ENCODE measurements at places on chromosomes 11 and 22.

GRCh38 chr11:119367661-119368120 is 13.8 kb downstream of the USP2 start:
- no peak for ATAC-seq
- H3K4me3 ChIP-seq: no peak overlapping the region
- H3K36me3 ChIP-seq: no peaks in the 10 kb centered on the region
- peaks cover 37% of the 10 kb centered on the region for H3K27me3 ChIP-seq
- H3K4me1 ChIP-seq: peaks cover 4% of the 10 kb centered on the region
- H3K27ac ChIP-seq: no peak overlapping the region

GRCh38 chr22:46813816-46814597 is 51.6 kb downstream of the TBC1D22A start:
- no peaks in the 10 kb centered on the region for H3K27me3 ChIP-seq
- peaks cover 94% of the 10 kb centered on the region for H3K36me3 ChIP-seq
- ATAC-seq: no peak
- peaks cover 36% of the 10 kb centered on the region for H3K4me1 ChIP-seq
- no peak overlapping the region for H3K27ac ChIP-seq

GRCh38 chr11:68792400-68792966 is 41.2 kb upstream of the TESMIN start:
- H3K27ac ChIP-seq: no peak overlapping the region
- no peaks in the 10 kb centered on the region for H3K4me1 ChIP-seq
- H3K27me3 ChIP-seq: no peaks in the 10 kb centered on the region
- H3K36me3 ChIP-seq: peaks cover 50% of the 10 kb centered on the region
- ATAC-seq: no peak

GRCh38 chr11:117072517-117073461 is 25.4 kb downstream of the SIK3 start:
- ATAC-seq: peak; percentile 68
- no peaks in the 10 kb centered on the region for H3K27me3 ChIP-seq
- peak overlapping the region; percentile 90 for H3K27ac ChIP-seq
- H3K4me1 ChIP-seq: peaks cover 42% of the 10 kb centered on the region

- no peaks in the 10 kb centered on the region for H3K27me3 ChIP-seq
- no peaks in the 10 kb centered on the region for H3K4me1 ChIP-seq
- no peak overlapping the region for H3K4me3 ChIP-seq
- H3K36me3 ChIP-seq: peaks cover 75% of the 10 kb centered on the region
Measured at GRCh38 chr22:45344334-45344733, 34.6 kb downstream of the FAM118A start.

GRCh38 chr11:126410649-126411048 is 55.2 kb downstream of the ST3GAL4 start:
- H3K4me3 ChIP-seq: no peak overlapping the region
- no peaks in the 10 kb centered on the region for H3K36me3 ChIP-seq
- no peak overlapping the region for H3K27ac ChIP-seq
- no peaks in the 10 kb centered on the region for H3K27me3 ChIP-seq
- no peaks in the 10 kb centered on the region for H3K4me1 ChIP-seq

DNA sequence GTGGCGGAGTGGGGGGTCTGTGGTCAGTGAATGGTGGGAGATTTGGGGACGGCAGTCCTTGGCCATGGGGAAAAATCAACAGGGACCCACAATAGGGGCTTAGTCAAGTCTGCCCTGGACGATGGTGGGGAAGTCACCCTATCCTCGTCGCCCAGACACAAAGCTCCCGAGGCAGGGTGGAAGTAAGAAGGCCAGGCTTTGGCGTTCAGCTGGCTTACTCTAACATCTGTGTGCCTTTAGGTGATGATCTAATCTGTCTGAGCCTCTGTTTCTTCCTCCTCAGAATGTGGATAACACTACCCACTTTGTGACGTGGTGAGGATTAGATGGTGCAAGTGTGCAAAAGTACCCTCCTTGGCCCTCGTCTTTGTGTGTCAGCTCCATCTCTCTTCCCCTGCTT is 192.2 kb downstream of the ST3GAL4 start:
- no peak overlapping the region for H3K27ac ChIP-seq
- H3K36me3 ChIP-seq: no peaks in the 10 kb centered on the region
- ATAC-seq: no peak
- H3K4me1 ChIP-seq: no peaks in the 10 kb centered on the region

DNA sequence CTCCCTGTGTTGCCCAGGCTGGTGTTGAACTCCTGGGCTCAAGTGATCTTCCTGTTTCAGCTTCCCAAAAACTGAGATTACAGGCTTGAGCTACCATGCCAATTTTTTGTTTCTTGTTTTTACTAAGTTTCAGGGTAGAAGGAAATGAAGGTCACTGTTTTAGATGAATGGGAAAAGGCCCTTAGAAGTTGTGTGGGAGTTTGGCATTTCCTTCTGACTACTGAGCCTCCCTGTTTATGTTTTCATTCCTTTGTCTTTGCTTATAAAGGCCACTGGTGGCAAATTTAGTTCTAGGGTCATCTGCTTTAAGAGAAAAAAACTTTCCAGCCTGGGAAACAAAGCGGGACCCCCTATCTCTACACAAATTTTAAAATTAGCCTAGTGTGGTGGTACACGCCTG is 22.1 kb downstream of the SRPRA start:
- peaks cover 55% of the 10 kb centered on the region for H3K36me3 ChIP-seq
- no peak overlapping the region for H3K27ac ChIP-seq
- ATAC-seq: no peak

GRCh38 chr11:114892381-114893197 is 214.3 kb downstream of the NXPE2 start:
- H3K27ac ChIP-seq: no peak overlapping the region
- H3K36me3 ChIP-seq: no peaks in the 10 kb centered on the region
- H3K4me1 ChIP-seq: no peaks in the 10 kb centered on the region
- no peaks in the 10 kb centered on the region for H3K27me3 ChIP-seq
- peak; percentile 21 for ATAC-seq

- peaks cover 8% of the 10 kb centered on the region for H3K36me3 ChIP-seq
- ATAC-seq: no peak
- H3K27me3 ChIP-seq: no peaks in the 10 kb centered on the region
- peak overlapping the region; percentile 77 for H3K4me3 ChIP-seq
Measured at GRCh38 chr22:38981005-38981991, 849 bp upstream of the APOBEC3B start.

DNA sequence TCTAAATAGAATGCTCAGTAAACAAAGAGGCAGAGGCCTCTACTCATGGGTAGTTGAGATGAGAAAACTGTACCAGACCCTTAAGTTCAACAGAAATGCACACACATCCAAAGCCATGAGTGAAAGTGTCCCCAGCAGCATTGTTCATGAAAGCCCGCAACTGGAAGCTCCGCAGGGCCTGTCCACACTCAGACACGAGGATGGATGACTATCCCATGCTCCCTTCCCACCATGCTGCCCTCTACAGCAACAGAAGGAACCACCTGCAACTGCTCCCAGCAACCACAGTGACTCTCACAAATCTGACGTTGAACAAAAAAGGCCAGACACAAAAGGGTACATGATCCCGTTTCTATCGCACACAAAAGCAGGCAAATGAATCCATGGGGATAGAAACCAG is 76.9 kb upstream of the ANO1 start:
- no peak overlapping the region for H3K27ac ChIP-seq
- H3K27me3 ChIP-seq: peaks cover 18% of the 10 kb centered on the region
- H3K36me3 ChIP-seq: no peaks in the 10 kb centered on the region
- no peak overlapping the region for H3K4me3 ChIP-seq

- H3K4me1 ChIP-seq: no peaks in the 10 kb centered on the region
- no peak overlapping the region for H3K27ac ChIP-seq
- peaks cover 44% of the 10 kb centered on the region for H3K27me3 ChIP-seq
- H3K4me3 ChIP-seq: no peak overlapping the region
Measured at GRCh38 chr22:26239581-26239980, 70.3 kb downstream of the SEZ6L start.

- ATAC-seq: no peak
- no peaks in the 10 kb centered on the region for H3K4me1 ChIP-seq
- H3K4me3 ChIP-seq: no peak overlapping the region
Measured at GRCh38 chr11:65685981-65686380, 23.3 kb upstream of the RELA start.

- H3K36me3 ChIP-seq: peaks cover 22% of the 10 kb centered on the region
- ATAC-seq: no peak
- no peak overlapping the region for H3K4me3 ChIP-seq
- no peaks in the 10 kb centered on the region for H3K4me1 ChIP-seq
Measured at GRCh38 chr22:37764622-37765021, 43.1 kb upstream of the GCAT start.

DNA sequence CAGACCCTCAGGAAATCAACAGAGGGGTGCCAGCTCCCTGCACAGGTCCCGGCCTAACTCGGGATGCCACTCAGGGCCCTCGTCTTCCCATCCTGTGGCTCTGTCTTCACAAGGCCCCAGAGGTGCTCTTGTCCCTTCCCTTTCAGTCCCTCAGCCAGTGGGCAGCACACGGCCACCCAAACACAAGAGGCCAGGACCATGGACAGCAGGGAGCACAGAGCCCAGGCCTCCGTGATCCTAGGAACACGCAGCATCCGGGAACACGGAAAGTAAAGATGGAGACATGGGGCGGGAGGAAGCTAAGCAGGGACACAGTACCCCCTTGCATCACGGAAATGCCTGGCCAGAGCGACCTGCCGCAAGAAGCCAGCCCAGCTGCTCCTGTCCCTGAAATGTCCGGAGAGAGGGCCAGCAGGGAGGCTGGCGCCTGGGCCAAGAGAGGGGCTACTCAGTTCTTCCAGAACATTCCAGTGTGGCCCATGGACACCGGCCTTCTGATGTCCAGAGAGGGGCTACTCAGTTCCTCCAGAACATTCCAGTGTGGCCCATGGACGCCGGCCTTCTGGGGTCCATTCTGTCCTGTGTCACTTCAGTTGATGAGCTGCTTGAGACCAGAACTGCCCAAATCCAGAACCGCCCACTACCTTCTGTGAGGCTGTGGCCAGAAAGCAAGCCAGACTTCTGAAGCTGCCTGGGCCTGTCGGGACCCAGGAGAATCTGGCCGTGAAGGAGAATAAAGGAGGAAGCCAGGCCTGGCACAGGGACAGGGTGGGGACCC is 274.0 kb downstream of the BRD1 start:
- no peaks in the 10 kb centered on the region for H3K36me3 ChIP-seq
- no peak overlapping the region for H3K4me3 ChIP-seq
- no peak for ATAC-seq
- no peak overlapping the region for H3K27ac ChIP-seq
- no peaks in the 10 kb centered on the region for H3K27me3 ChIP-seq

GRCh38 chr11:31657091-31657490 is 147.5 kb downstream of the ELP4 start:
- H3K4me1 ChIP-seq: peaks cover 5% of the 10 kb centered on the region
- no peak overlapping the region for H3K27ac ChIP-seq
- H3K36me3 ChIP-seq: peaks cover 7% of the 10 kb centered on the region
- H3K27me3 ChIP-seq: no peaks in the 10 kb centered on the region
- no peak for ATAC-seq

- H3K4me3 ChIP-seq: no peak overlapping the region
- no peaks in the 10 kb centered on the region for H3K36me3 ChIP-seq
- no peaks in the 10 kb centered on the region for H3K4me1 ChIP-seq
- no peak overlapping the region for H3K27ac ChIP-seq
- no peak for ATAC-seq
Measured at GRCh38 chr11:110857892-110858546, 145.8 kb upstream of the ARHGAP20 start.

- ATAC-seq: peak; percentile 38
- peaks cover 33% of the 10 kb centered on the region for H3K27me3 ChIP-seq
- no peaks in the 10 kb centered on the region for H3K36me3 ChIP-seq
- no peaks in the 10 kb centered on the region for H3K4me1 ChIP-seq
- no peak overlapping the region for H3K27ac ChIP-seq
- H3K4me3 ChIP-seq: no peak overlapping the region
Measured at GRCh38 chr11:107704451-107704850, 7.4 kb downstream of the SLN start.

DNA sequence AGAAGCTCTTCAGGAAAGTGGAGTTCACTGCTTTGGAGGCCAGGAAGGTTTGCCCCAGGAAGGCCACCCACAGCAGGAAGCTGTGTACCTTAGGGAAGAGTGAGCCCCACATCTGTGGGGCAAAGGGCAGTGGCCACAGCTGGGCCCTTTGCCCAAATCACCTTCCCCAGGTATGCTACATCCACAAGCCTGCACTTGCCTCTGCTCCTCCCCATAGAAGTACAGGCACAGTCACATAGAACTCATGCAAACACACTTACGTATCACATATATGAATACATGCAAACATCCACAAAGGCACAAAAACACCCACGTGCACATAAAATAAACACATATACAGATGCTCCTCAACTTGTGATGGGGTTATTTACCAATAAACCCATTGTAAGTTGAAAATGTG is 2.1 kb downstream of the TRIM29 start:
- peaks cover 7% of the 10 kb centered on the region for H3K27me3 ChIP-seq
- no peak overlapping the region for H3K4me3 ChIP-seq
- H3K36me3 ChIP-seq: no peaks in the 10 kb centered on the region
- H3K27ac ChIP-seq: no peak overlapping the region

DNA sequence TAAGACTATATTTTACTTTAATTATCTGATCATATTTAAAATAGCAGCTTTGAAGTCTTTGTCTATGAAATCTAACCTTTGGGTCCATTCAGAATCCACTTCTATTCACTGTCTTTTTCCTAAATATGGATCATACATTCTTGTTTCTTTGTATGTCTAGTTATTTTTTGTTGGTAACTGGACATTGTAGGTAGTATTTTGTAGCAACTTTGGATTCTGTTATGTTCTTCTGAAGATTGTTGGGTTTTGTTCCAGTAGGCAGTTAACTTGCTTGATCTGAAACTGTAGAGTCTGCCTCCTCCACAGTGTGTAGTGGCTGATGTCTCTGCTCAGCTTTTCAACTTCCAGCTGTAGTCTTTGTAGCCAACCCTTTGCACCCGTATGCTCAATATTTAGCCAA is 37.5 kb upstream of the GAL start:
- peaks cover 3% of the 10 kb centered on the region for H3K27me3 ChIP-seq
- H3K27ac ChIP-seq: no peak overlapping the region
- H3K36me3 ChIP-seq: no peaks in the 10 kb centered on the region
- ATAC-seq: no peak
- H3K4me1 ChIP-seq: no peaks in the 10 kb centered on the region

DNA sequence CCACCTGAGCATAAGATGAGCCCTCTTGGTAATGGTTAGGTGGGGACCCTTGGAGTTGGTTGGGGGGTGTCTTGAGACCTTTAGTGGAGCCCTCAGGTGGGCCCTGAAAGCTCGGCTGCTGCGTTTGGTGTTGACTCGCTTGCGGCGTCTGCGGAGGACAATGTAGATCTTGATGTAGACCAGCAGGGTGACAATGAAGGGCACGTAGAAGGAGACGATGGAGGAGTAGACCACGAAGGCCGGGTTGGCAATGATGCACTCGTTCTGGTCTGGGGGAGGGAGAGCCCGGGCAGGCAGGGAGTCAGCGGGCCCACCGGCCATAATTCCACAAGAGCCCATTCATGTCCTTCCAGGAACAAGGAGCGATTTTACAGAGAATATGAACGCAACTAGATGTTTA is 27.8 kb downstream of the ANKK1 start:
- no peaks in the 10 kb centered on the region for H3K36me3 ChIP-seq
- H3K27ac ChIP-seq: no peak overlapping the region
- no peaks in the 10 kb centered on the region for H3K4me1 ChIP-seq
- H3K4me3 ChIP-seq: no peak overlapping the region
